HFFc6 (cell line): ENCODE measurements at places on chromosomes 6 and 20. TPM values are rescaled to one million over a fixed set of nuclear protein-coding genes. Genes with fewer than 3 reads are reported as not detected.

- no peak overlapping the region for H3K4me3 ChIP-seq
- peaks cover 31% of the 10 kb centered on the region for H3K4me1 ChIP-seq
- no peaks in the 10 kb centered on the region for H3K36me3 ChIP-seq
Measured at GRCh38 chr6:36660771-36661471, 17.6 kb upstream of the CDKN1A start.

The POM121L2 gene
- total RNA-seq: not detected in 2 replicates

DNA sequence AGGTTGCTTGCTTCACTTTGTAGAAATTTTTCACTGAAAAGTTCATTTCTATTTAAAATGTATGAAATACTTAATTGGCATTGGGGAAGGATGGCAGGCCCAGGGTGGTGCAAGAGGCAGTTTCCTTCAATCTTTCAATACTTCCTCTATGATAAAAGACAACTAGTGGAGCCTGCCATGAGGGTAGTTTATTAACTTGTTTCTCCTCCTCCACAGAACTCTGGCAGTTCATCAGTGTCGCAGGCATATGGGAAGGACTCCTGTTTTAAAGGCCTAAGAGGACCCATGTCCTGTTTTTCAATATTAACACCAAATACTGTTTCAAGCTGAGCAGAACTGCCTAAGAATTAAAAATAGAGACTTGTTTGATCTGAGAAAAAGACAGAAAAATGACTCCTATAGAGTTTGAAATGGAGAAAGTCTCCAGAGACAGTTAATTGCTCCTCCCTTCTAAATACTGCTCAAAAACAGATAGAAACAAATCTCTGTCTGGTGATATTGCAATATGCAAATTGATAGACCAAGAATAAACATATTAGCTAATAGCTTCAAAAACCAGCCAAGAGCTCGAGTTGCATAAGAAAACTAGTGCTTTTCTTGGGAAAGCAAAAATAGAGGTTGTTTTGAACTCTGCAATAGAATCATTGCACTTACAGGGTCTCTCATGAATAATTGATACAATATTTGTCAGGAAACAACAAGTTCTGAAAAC lies 665.7 kb upstream of the SLC35B3 start:
- H3K36me3 ChIP-seq: no peaks in the 10 kb centered on the region
- no peak overlapping the region for H3K27ac ChIP-seq
- DNase-seq: no peak
- H3K4me1 ChIP-seq: no peaks in the 10 kb centered on the region

The ZC2HC1B gene
- total RNA-seq: not detected in 3 replicates

DNA sequence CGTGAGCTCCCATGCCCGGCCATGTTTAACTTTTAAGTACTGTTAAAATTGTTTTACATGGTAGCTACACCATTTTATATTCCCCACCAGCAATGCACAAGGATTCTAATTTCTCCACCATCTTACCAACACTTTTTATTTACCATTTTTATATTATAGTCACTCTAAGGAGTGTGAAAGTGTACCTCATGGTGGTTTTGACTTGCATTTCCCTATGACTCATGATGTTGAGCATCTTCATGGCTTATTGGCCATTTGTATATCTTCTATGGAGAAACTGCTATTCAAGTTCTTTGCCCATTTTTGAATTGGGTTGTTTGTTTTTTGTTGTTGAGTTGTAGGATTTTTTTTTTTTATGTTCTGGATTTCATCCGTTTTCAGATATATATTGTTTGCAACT lies 15.6 kb upstream of the BPHL start:
- no peaks in the 10 kb centered on the region; the same call in 1 of the 2 replicates for H3K27me3 ChIP-seq
- no peak overlapping the region for H3K27ac ChIP-seq
- DNase-seq: peak; percentile 12
